ENCODE measurements at places on chromosomes 11 and 22.

GRCh38 chr11:5042091-5042490, 4.2 kb upstream of the OR52J3 start:
- peak; percentile 16 for DNase-seq

DNA sequence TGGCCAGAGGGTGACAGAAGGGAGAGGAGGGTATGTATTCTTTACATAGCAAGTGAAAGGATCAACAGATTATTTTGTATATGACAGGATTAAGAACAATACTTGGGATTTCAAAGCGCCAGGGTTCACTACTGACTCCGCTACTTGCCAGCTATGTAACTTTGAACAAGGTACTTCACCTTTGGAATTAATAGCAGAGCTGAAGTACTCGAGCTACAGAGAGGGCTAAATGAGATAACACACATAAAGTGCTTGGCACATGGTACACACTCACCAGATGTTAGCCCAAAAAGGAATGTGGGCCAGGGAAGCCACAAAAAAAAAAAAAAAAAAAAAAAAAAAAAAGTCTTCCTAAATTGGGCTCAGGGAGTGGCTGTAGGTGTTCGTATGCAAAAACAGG, 408.4 kb downstream of the BUD13 start:
- DNase-seq = no peak

- no peak for DNase-seq
These were observed 1.9 kb downstream of the FBXO7 start for GRCh38 chr22:32476281-32477195.

DNA sequence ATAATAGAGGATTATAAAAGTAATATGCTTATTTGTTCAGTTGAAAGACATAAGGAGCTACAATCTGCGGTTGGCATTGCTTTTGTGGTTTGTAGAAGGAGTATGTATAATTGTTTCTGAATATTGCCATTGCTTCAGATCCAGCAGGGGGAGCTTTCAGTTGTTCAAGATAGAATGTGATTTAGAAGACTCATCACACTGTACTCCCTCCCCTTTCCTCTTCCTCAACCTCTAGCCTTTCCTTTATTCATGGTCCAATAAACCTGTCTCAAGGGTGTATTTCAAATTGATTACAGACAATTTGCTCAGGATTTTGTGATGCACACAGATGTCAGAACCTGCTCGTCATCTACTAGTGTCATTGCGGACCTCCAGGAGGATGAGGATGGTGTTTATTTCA, 9.8 kb downstream of the PRMT3 start:
- peak; percentile 75 for DNase-seq

DNA sequence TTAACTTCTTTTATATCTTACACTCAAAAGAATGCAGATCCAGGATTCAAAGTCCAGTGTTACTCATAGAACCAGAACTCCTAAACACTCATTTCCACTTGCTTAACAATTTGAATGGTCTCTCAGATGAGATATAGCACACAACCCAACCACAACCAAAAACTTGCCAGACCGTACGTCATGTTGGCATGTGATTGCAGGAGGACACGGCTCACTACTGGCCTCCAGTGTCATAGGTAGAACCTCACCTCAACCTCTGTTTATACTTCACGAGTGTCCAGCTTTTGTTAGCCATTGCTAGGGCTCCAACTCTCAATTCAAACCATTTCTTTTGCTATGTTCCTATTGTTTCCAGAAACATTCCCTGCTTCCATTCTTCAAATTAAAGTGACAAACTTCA, 58.5 kb upstream of the PDGFD start:
- DNase-seq = no peak

All from kidney tubule cell (primary cell).